BJ (cell line): ENCODE measurements at places on chromosomes 5 and 9.

DNA sequence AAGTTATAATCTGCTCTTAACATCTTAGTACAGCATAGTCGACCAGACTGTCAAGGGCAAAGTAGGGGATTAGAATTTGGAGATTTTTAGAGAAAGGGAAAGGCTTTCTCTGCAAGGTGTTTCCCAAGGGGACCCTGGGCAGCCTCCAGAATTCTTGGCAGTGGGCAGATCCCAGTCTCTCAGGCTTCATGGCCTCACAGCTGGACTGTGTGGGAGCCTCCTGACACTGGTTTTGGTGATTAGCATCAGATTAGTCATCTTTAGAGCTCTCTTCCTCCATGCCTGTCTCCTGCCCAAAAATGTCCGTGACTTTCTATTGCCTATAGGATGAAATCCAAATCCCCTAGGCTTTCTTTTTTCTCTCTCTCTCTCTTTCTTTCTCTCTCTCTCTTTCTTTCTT lies 370.7 kb downstream of the ZSWIM6 start:
- DNase-seq, result no peak

DNA sequence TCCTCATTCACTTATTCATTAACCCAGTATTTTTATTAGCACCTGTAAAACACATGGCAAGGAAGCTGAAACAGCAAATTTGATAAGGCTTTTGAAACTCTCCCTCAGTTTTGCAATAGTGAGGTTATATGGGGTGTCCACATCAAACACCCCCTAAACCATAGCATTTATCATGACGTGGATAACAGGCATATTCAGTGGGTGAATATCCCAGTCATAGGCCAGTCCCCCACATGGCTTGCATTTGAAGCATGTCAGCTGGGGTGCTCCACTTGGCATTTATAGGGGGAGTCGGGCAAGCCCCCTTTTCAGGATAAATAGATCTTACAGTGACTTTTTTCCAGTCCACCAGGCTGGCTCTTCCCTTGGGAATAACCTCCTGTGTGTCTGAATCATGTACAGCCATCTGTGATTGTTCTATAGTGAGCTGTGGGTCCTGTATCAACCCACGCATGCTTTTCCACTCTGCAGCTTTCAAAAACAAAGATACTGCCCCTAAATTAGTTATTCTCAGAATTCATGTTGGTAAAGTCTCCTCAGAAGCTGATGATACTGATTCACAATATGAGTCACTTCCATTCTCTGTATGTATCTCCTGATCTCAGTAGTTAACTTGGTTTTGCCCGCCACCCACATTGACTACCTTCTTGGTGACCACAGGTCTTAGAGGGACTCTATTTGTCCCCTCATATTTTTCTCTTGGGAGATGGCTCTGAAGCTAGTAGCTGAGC lies 84.4 kb upstream of the SPIN1 start:
- peak; percentile 28 for DNase-seq

- DNase-seq, result no peak
Measured at GRCh38 chr9:137006116-137007003, 10.0 kb upstream of the CLIC3 start.

- no peak for DNase-seq
Measured at GRCh38 chr9:133731876-133732638, 6.1 kb downstream of the SARDH start.

DNA sequence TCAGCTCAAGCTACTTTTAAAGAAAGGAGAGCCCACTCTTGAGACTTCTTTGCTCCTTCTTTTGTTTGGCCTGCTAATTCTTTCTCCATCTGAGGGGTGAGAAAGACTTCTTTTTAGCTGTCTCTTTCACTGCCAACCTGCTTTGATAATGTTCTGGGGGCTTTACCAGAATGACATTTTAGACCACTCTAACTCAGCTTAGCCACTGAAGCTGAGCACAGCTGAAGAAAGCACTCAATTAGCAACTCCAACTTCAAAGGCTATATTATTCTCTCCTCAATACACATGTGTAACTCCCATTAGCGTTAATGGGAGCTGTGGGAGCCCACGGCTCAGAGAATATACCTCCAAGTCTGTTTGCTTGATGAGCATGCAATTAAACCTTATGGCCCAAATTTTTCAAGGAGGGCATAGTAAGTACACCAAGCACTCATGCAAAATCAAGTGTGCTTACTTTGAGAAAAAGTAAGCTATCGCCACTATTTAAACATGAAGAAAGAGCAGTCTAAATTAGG lies 815.4 kb upstream of the DMAC1 start:
- DNase-seq, result no peak

DNA sequence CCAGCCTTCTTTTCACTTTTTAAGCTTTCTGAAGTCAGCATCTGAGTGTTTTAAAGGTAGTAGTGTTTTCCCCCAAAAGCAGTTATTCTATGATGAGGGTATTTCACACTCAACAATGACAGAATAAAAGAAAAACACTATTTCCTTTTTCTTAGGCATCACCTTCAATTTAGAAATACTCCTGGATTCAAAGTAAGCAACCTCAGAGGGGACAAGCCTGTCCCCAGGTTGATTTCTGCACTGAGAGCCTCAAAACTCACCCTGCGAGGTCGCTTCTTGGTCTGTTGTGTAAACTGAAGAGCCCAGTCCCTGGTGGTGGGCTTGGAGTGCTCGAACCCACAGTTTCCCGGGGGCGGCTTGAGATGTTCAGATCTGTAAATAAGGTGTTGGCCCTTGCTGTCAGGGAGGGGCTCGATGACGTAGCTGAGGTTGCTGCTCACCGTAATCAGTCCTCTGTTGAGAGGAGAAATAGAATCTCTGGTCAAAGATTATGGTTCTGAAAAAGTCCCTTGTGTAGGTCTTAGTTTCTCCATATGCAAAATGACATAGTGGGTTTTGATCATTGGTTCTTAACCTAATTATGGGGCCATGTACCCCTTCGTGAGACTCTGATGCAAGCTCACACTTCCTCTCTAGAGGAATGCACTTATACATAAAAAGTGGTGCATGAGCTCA lies 55.9 kb downstream of the ADAM19 start:
- no peak for DNase-seq

- DNase-seq, result no peak
Measured at GRCh38 chr5:108174286-108174685, 207.6 kb downstream of the FBXL17 start.

DNA sequence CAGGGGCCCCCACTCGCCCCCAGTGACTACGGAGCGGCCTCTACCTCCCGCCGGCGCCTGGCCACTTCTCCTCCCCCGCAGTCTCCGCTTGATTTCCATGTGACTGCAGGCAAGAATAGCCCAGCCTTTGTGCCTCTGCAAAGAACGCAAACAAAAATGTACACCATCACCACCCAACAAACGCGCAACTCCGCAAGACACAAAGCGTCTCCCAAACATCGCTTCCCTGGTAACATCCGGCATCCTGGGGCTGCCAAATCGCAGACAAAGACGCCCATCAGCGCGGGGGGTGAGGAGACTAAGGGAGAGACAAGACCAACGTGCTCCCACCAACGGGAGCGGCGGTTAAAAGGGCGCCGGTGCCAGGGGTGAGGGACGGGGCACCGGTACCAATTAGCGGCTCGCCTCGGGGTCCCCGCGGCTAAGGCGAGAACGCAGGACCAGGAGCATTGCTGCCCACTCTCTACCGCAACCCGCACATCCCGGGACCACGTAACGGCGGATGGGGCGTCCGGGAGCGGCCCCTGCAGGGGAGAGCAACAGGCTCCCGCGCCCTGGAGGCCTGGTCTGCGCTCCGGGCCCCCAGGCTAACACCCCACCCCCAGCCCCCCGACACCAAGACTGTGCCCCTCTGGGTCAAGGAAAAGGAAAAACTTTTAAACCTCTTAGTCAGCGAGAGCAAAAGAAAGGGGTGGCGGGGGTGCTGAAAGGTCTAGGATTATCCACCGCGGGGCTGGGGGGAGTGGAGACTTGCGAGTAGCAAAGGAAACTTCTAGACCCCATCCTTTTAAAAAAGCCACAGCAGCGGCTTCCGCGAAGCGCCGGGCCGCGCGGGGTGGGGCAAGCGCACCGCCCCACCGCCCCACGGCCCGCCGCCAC lies 885 bp downstream of the MPDZ start:
- DNase-seq, result no peak

- DNase-seq, result no peak
Measured at GRCh38 chr9:130931508-130932254, 7.4 kb downstream of the FIBCD1 start.

DNA sequence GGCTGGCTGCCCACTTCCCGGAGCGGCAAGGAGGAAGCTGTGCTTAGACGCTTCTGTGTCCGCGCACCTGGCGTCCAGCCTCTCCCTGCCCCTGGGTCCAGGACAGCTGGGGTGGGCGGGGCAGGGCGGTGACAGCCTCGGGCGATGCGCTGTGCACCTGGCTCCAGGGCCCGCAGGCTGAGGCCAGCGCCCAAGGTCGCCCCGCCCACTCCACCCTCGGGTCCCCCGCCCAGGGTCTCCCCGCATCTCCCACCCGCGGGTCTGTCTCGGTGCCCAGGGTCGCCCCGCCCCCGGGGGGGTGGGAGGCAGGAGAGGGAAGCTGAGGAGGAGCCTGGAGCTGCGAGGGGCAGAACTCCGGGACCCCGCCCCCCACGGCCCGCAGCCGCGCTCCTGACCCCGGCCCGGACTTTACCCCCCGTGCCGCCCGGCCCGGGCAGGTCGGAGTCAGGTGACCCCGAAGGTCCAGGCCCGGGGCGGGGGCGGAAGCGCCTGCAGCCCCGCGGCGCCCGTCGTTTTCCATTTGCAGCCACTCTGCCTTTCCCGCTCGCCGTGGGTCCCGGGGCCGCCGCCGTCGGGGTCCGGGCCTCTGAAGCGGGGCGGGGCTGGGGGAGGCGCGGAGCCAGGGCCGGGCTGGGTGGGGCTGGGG lies at the start of gene ENTPD8:
Gene ENTPD8, minus strand, starts transcription at position 69 of the 646 bp plus-strand sequence. CDS start 3,072 bp downstream, outside the sequence.
- no peak for DNase-seq

DNA sequence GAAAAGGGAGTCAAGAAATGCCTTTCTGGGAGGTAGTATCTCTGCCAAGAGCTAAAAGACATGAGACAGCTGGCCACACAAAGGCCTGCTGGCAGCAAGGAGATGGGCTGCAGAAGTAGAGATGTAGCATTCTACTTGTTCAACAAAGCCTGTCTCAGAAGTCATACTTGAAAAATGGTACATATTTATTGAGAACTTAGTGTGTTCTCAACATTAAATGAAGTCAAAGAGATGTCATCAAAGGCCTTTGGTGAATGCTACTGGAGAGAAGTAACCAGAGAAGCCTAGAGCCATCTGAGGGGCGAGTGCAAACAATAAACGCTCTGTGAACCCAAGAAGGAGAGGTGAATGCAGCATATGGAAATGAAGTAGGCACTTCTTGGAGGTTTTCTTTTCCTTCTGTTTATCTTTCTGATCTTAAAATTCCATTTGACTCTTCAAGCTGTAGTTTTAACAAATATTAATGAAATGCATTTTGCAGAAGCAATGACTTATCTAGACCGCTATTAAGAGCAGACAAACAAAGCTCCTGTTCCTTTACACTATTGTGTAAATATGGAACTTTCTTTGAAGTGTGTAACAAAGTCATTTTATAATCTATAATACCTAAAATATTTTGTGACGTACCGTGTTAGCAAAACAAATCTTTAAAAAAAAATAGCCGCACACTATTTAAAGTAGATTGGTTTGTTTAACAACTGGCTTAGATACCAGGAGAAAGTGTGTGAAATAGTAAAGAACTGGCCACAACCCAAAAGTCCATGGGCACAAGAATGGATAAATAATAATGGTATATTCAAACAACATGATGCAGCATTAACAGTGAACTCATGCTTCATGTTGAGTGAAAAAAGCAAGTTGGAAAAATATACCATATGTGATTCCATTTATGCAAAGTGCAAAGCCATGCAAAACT lies 70.2 kb downstream of the ZNF608 start:
- no peak for DNase-seq

- no peak for DNase-seq
Measured at GRCh38 chr5:124658867-124659557, 87.4 kb downstream of the ZNF608 start.

- no peak for DNase-seq
Measured at GRCh38 chr5:141605523-141606277, 13.1 kb downstream of the DIAPH1 start.

GRCh38 chr9:109315480-109316206 lies 5.2 kb downstream of the EPB41L4B start:
- DNase-seq, result no peak

DNA sequence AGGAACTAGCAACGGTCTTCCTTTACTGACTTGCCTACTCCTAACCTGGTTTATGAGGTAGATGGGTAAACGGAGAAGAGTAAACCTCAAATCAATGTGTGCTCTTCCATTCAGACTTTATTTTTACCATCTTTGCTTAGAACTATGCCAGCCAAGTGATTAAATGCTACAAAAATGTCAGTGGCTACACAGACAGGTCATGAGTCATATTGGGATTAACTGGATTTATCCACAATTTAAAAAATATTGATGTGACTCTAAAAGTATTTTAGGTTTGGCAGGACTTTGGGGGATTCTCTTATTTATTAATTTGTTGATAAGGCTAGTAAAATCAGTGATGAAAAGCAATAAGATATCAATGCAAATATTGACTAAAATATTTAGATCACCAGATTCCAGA lies 275.0 kb downstream of the PLK2 start:
- DNase-seq, result peak; percentile 9

DNA sequence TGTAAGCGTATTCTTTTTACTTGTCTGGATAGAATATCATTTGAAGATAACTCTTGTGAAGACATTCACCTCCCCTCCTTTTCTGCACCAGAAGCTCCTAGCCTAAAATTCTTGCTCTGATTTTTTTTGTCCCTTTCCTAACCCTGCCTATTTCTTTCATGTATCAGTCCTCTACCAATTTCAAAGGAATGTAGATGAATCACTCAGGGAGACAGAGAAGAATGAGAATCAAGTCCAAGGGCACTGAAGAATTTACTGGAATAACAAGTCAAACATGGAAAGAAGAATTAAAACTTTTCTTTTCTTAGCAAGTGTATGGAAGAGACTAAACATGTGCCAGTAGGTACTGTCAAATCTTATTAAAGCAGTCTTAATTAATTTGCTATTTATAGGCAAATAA lies 618.7 kb downstream of the DNAH5 start:
- DNase-seq, result no peak

GRCh38 chr9:89372979-89373378 lies 54.7 kb downstream of the SECISBP2 start:
- no peak for DNase-seq

- DNase-seq, result no peak
Measured at GRCh38 chr5:80711938-80712337, 57.2 kb upstream of the DHFR start.

- DNase-seq, result no peak
Measured at GRCh38 chr5:149503006-149503405, 48.2 kb downstream of the CSNK1A1 start.

- DNase-seq, result no peak
Measured at GRCh38 chr9:30060976-30061375, 2323.5 kb upstream of the ACO1 start.

- DNase-seq, result no peak
Measured at GRCh38 chr9:14348123-14348372, 34.1 kb upstream of the NFIB start.
